ENCODE measurements at places on chromosomes 3 and 15.

- DNase-seq: no peak
Measured at GRCh38 chr15:48358229-48359152, 27.3 kb downstream of the DUT start.

GRCh38 chr15:38696109-38696727 is 131.6 kb upstream of the RASGRP1 start:
- DNase-seq: no peak

GRCh38 chr3:63056932-63057331 is 181.7 kb upstream of the CADPS start:
- DNase-seq: no peak

- no peak for DNase-seq
Measured at GRCh38 chr3:56693750-56694149, 10.7 kb upstream of the TASOR start.

DNA sequence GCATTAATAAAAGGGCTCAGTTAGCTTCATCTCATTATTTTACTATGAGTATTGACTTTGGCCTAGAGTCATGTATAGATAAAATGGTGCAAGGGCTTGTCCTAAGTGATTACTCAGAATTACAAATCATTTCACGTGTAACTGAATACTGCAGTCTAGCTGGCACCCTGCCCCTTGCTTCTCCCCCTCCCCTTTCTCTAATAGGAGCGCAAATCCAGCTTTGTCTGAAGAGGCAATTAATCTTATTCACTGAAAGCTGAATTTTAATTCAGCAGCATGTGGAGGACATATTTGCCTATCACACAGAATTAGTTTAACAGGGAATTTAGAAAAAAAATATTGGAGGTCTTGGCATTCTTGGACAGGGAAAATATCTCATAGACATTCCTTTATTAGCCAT is 412.1 kb upstream of the DPH6 start:
- no peak for DNase-seq

DNA sequence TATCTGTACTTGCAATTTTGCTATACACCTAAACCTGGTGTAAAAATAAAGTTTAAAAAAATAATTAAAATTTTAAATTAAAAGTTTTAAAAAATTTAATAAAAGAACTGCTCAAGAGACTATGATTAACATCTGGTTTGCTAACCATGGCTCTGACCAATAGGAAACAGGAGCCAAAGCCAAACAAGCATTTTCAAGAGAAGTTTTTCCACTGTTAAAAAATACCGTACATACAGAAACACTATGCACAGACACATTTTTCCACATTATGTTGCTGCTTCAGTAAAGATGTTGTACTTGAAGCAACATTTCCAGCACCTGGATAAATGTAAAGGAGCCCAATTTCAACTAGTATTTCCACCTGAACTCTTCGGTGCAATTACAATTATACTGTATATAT is 543.9 kb upstream of the NAALADL2 start:
- DNase-seq: no peak

All from activated CD8-positive, alpha-beta memory T cell treated with anti-CD3 and anti-CD28 coated beads for 48 hours (primary cell).